ENCODE measurements at places on chromosomes 16 and 17.

DNA sequence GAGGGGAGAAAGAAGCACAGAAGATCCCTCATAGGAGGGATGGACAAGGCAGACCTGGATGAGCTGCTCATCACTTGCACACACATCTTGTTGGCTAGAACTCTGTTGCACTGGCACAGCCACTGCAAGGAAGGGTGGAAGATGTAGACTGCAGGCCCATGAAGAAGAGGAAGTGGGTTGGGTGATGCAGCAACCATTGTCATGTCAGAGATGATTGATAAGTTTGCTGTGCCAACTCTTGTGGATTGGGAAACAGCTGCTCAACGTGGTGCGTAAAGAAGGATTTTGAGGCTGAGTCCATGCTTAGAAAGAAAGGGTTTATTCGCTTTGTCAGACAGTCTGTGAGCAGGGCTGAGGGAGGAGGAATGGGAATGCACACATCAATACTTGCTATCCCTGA, 161.4 kb upstream of the MPHOSPH6 start:
- no peak for DNase-seq

GRCh38 chr16:73707863-73708262, 588.8 kb upstream of the PSMD7 start:
- no peak for DNase-seq

GRCh38 chr16:24896439-24896838, 50.7 kb downstream of the SLC5A11 start:
- DNase-seq = no peak

- DNase-seq = peak; percentile 3
These were observed 9.4 kb upstream of the TOM1L1 start for GRCh38 chr17:54891176-54891821.

DNA sequence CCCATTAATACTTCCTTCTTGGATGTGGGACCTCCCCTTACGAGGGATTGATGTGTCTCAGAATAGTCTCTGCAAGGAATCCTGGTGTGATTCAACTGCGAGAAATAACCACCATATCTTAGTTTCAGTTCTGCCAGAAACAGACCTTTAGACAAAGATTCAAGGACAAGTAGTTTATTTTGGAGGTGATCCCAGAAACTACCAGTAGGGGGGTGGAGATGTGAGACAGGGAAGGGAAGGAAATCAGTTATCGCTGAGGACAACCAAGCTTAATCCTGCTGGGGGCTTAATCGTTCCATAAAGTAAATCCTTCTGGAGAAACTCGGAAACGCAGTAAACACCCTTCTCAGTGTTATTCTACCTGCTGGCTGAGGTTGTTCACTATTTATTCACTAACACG, 5.0 kb upstream of the SDR42E1 start:
- no peak for DNase-seq

DNA sequence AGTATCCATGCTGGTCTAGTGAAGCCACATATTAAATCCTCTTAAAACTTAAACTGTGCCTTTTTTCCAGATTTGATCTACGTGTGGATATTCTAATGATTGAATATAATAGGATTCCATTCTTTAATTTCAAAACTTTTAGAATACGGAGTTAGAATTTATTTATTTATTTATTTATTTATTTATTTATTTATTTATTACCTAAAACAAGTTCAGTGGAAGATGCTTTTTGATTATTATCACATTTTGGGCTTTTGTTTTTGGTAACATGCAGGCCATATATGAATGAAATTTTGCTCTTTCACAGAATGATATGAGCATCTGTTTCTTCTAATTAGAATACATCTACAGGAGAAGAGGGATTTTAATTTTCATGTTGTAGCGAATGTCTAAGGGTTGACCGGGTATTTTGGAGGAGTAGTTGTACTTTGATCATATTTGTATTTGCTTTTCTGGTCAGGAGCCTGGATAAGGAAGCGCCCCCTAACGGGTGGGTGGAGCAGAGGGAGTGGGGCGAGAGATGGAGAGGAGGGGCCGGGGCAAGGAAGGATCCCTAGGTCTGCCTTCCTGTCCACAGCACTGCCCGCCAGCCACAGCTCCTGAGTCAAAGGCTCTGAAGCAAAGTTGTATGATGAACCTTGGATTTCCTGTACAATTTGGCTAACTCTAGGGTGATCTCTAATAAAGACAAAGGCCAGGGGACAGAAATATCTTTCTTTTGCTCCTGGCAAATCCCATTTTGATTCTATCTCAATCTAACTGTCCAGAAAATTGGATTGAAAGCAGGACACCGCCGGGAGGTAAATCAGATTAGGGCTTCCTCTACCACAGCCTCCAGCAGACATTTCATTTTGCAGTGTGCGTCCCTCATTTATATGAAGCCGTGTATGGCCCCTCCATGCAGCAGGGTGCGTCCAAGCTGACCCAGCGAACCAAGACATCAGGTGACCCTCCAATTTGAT, 149.1 kb downstream of the PRKCA start:
- DNase-seq = no peak
